Activated CD8-positive, alpha-beta memory T cell treated with anti-CD3 and anti-CD28 coated beads for 4 hours (primary cell): ENCODE measurements at places on chromosomes 3 and 15.

- no peak for DNase-seq
These were observed 13.1 kb upstream of the SCN5A start for GRCh38 chr3:38662544-38662943.

DNA sequence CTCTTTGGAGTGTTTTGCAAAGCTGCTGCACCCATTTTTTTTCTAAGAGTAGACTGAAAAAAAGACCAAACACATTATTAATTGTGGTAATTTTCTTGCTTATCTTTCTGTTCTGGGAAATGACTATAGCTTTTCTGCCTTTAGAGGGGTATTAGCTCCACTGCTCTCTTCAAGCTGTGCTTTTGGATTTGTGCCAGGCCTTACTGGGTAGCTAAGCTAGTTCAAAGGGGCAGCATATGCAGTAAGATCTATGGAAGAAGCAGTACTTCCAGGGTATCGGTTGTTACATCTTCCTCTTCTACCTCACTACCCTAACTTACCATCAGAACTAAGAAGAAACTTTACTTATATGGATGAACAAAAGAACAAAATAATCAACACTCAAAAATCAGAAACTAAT, 28.7 kb upstream of the ARIH1 start:
- DNase-seq: no peak

- DNase-seq: no peak
These were observed 959 bp upstream of the RASA2 start for GRCh38 chr3:141485641-141486495.

DNA sequence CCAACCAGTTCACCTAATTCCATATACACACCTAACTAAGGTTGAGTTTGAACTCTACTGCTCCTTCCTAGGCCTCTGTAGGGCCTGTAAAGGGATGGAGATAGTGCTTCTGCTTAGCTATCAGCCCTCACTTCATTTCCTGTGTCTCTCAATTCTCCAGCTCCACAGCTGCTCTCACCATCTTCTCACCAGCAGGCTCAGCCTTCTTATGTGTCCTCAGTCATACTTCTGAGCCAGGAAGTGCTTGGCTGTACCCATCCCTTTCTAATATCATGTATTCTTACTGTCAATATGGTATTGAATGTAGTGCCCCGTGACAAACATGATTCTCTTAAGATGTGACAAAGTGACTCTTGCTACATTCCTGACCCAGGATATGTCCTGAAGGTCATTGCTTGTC, 116.9 kb downstream of the SLC9A9 start:
- no peak for DNase-seq
